ENCODE measurements at places on chromosomes 6 and 20.
A peak's percentile ranks its signal among the peaks of the same experiment; 100 is the strongest.

DNA sequence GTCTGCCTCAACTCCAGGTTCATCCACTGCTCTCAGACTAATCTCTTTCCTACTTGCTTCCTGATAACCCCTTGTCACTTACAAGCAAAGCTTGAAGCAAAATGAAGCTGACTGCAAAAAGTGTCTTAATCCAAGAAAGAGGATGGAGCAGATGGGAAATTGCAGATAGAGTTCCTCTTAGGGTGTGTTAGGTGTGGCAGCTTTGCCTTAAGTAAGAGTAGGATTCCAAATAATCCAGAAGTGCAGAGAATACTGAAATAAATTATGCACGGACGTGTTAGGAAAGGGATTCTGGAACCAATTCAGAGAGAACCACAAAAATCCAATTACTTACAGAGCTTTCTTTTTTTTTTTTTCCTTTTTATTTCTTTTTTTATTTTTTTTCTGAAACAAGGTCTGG, 6.1 kb upstream of the RPL7L1 start:
- DNase-seq = no peak

GRCh38 chr6:167214206-167214605, 56.4 kb upstream of the GPR31 start:
- DNase-seq = no peak

- no peak for DNase-seq
Measured at GRCh38 chr6:115203381-115203780, 857.3 kb downstream of the FRK start.

DNA sequence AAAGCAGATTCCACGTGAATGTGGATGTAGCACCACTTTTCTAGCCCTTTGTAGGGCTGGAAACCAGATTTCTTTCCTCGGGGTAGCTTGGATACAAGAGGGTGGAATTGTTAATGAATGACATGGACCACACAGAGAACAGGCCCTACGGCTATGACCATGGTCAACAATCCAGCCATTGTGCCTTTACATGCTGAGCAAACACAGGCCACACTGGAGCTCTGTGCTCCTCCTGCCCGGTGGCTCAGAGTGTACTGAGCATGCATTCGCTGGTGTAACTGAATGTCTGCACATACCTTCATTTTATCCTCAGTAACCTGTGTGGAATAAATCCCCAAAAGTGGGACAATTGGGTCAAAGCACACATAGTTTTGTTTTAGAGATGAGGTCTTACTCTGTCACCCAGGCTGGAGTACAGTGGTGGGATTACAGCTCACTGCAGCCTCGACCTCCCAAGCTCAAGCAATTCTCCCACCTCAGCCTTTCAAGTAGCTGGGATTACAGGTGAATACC, 32.8 kb downstream of the LRP11 start:
- no peak for DNase-seq

DNA sequence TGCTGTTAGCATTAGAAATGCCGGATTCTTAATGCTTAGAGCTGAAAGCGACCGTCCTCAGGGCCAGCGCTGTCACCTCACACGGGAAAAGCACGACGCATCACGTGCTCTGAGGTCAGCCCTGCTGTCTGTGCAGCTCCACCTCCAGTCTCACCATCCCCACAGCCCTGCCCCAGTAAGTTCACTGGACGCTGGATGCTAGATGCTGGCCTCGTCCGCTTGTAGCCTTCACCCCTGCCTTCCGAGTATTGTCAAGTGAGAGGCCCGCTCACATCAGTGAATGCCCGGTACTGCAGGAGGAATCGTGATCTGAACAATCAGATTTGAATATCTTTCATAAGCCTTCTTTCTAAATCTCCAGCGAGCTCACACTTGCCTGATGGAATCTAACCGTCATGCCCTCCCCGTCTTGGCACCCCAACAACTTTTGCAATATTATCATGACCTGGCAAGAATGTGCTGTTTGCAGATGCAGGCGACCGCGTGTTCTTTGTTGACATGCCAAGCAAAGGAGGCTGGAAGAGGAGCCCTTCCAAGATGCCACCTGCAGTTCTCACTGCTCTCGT, 64.9 kb downstream of the DLL1 start:
- DNase-seq = no peak

- DNase-seq = no peak
Measured at GRCh38 chr20:39070484-39071231, 108.5 kb downstream of the DHX35 start.

GRCh38 chr6:15252195-15252594, 6.3 kb downstream of the JARID2 start:
- DNase-seq = no peak

DNA sequence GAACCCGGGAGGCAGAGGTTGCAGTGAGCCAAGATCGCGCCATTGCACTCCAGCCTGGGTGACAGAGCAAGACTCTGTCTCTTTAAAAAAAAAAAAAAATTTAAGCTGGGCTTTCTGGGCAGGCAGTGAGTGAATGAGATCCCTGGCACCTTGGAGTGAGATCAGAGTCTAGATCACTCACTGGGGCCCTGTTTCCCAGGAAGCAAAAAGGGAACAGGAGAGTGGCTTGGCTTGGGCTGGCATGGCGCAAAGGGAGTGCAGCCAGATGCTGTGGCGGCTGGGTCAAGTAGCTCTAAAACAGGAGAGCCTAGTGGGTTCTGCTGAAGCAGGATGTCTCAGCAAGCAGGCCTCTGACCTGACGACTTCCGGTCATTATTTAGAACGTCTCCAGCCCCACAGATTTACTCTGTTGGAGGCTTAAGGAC, 10.4 kb downstream of the PLCG1 start:
- no peak for DNase-seq

DNA sequence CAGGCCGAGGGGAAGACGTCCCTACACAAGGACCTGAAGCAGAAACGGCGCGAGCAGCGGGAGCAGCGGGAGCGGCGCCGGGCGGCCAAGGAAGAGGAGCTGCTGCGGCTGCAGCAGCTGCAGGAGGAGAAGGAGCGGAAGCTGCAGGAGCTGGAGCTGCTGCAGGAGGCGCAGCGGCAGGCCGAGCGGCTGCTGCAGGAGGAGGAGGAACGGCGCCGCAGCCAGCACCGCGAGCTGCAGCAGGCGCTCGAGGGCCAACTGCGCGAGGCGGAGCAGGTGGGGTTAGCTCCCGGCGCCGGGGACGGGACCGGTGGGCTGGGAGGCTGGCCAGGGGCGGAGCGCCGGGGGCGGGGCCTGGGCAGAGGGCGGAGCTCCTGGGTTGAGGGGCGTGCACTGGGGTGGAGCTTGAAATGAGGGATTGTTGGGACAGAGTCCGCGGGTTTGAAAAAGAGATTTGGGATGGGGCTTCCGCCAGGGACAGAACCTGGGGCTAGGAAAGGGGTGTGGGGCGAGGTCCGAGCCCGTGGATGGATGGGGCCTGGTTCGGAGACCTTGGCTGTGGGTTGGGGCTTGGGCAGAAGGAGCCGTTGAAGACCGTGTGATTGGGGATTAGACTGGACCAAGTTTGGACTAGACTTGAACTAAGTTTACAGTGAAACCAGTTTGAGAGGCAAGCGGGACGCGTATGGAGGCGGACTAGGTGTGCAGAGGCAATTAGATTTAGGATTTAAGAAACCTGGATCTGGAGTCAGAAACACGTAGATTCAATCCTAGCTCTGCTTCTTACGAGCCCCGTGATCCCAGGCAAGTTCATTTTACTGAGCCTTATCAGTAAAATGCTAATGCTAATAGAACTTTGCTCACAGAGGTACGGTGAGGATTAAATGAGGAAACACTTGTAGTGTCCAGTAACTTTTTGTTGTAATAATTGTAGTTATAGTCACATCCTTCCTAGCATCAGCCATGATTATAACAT, 20.9 kb downstream of the DEF6 start:
- DNase-seq = no peak

DNA sequence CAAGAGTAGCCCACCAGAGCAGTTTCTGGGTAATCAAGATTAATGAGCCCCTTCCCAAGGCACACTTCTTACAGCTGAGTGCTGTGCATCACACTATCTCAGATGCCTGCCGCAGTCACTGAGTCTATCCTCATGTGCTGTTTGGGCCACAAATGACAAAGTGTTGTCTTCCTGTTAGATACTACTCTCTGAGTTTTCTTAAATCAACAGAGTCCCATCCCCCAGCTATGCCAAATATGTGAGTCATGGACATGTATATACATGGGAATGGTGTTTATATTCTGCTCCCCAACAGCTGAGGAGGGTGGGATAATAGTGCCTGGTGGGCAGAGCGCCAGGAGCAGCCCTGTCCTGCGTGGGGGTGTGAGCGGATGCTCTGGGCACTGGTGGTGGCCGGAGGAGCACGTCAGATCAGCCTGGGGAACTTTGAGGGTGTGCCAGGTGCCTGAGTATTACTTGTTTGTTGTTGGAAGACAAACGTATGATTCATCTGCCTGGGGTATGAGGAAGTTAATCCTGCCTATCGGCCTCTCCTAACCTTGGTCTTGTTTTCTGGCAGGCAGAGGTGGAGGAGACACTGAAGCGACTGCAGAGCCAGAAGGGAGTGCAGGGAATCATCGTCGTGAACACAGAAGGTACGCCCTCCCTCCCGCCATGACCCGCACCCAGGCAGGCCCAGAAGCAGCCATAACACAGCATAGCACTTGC, 9.6 kb downstream of the DYNLRB1 start:
- no peak for DNase-seq

DNA sequence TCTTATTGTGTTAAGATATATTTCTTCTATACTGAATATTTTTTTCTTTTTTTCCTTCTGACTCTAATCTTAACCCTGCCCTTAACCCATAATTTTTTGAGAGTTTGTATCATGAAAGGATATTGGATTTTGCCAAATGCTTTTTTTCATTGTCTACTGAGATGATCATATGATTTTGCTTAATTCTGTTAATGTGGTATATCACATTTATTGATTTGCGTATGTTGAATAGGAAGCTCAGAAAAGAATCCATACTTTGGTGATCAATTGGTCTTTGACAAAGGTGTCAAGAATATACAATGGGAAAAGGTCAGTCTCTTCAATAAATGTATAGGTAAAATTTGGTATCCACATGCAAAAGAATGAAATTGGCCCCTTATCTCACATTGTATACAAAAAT, 588.8 kb upstream of the ADGRB3 start:
- DNase-seq = no peak

DNA sequence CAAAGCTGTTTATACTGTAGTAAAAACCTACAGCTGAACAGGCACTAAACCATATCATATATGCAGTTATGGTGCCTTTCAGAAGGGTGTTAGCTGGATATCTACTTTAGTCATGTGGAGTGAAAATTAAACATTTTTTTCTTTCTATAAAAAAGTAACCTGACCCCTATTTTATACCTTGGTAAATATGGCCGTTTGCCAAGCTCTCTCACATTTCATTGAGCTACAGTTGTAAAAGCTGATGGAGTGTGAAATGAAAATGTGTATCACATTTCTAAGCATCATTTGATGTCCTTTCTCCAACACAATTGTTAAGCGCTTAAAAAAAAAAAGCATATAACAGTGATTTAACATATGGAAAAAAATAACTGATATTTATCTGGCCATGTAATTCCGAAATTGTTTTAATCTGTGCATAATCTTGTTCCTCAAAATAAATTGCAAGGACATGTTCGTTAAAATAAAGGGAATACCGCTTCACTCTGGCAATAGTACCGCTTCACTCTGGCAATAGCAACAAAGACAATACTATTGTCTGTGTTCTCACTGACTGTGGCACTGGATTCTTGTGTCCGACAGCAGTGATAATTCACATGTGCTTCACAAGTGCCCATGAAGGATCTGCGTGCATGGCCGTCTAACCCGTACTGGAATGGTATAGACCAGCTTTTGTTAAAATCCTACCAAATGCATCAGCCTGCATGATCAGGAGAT, 391.8 kb upstream of the SOX4 start:
- DNase-seq = no peak

- no peak for DNase-seq
Measured at GRCh38 chr6:166697113-166697512, 70.1 kb upstream of the RPS6KA2 start.

GRCh38 chr20:64077876-64078551, 1.3 kb downstream of the RGS19 start:
- peak; percentile 55 for DNase-seq

GRCh38 chr6:144103026-144103563, 7.7 kb upstream of the SF3B5 start:
- no peak for DNase-seq

DNA sequence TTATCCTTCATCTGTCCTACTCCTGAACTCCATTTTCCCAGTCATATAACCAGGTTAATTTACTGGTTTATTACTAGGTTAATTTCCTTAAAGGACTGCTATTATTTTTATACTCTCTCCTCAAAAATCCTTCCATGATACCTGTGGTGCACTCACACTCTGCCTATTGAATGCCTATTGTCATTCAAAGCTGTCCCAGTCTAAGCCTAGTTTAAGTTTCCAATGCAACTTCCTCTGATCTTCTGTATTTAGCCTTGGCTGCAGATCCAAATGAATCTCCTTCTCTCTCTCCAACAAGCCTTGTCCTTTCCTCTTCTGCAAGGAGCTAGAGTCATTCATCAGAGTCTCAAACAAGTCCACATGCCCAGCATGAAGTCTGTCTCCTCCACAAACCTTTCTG, 41.3 kb upstream of the ADGRF5 start:
- no peak for DNase-seq

DNA sequence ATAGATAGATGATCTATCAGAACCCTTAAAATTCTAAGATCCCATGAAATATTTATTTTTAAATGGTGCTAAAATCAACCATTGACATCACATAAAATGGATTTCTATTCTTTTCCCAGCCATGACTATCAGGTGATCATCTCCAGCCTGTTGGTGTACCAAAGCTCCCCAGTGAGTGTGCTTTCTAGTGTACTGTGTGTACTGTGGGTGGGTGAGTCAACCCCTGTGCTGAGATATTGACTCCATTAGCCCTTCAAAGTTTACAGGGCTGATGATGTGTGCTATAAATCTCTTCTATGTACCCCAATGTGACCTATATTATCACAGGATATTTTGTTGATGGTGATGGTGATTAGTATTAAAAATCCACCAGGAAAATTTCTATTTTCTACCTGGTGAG, 344.6 kb downstream of the MMUT start:
- DNase-seq = no peak

- no peak for DNase-seq
Measured at GRCh38 chr20:3778976-3779375, 2.3 kb downstream of the SPEF1 start.

DNA sequence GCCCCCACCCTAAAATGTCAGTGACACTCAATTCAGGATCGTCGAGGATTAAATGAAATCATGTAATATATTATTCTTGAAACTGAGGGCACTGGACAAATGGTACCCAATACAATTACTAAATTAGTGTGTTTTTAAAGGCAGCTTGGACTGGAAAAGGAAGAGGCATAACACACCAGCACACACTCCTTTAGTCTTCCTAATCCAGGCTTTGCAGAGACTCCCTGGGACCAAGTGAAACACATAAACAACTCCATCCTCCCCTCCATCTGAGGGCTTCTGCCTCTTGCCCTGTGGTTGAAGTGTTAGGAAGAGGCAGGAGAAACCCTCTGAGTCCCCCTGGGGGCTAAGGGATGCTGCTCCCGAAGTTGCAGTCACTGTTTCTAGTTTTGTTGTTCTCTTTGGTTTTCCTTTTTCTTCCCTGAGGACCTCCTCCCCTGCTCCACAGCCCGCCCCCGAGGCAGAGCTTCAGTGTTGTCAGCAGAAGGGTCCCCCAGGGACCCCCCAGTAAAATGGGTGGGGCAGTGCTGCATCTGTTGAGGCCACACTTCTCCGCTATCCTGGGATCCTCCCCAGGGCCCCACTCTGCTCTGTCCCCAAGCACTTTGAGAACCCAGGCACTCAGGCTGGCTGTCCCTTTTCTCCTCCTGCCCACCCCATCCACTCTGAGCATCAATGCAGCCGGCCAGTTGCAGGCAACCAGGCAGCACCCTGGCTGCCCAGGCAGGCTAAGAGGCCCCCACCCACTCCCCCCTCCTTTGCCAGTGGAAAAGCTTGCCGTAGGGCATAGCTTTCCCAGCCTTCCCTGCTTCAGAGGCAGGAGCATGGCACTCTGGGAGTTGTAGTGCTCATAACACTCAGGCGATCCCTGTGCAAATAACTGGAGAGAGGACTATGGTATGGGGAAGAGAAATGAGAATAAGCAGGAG, 5.9 kb downstream of the TMEM63B start:
- DNase-seq = peak; percentile 19
